ENCODE measurements at places on chromosomes 13 and 19. TPM values are rescaled to one million over a fixed set of nuclear protein-coding genes. Genes with fewer than 3 reads are reported as not detected.

ONECUT3 gene
- total RNA-seq = not detected

C1QTNF9 gene
- not detected for total RNA-seq

SPINT2 gene
- total RNA-seq = 0.22 TPM

WDR83 gene
- total RNA-seq = 13.3 TPM

ACP7 gene
- not detected for total RNA-seq

GRCh38 chr13:36192166-36192565 is 22.2 kb downstream of the SOHLH2 start:
- DNase-seq = peak; percentile 14

F2RL3 gene
- not detected for total RNA-seq

- no peak for DNase-seq
Measured at GRCh38 chr19:46186717-46187101, 38.7 kb downstream of the IGFL2 start.

GRCh38 chr19:45347570-45348366 is 7.2 kb downstream of the KLC3 start:
- no peak for DNase-seq

- DNase-seq = no peak
Measured at GRCh38 chr19:29576046-29576606, 30.0 kb upstream of the POP4 start.

All from Karpas-422 (cell line).